CD4-positive, alpha-beta T cell treated with Interleukin-1 beta for 1 hour (primary cell): ENCODE measurements at places on chromosomes 7 and 10.

DNA sequence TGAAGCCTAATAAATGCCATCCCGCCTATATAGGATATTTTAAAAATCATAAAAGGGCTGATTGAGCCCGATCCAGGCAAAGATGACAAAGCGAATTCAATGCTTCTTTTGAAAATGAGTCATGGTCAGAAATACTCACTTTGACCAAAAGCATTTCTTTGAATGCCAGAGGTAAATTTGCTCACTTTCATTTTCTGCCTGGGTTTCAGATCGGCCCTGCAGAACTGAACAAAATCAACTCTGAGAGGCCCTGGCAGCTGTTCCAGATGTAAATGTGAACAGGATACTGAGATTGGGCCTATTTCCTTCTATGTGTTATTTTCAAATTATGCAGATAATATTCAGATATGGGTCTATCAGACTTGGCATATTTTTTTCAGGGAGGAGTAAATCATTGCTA is 114.8 kb upstream of the ARID5B start:
- no peak for DNase-seq

- no peak for DNase-seq
Observed at GRCh38 chr7:70621954-70622600, 509.9 kb upstream of the GALNT17 start.

- no peak for DNase-seq
Observed at GRCh38 chr10:759898-760477, 70.5 kb upstream of the DIP2C start.

- DNase-seq, result no peak
Observed at GRCh38 chr7:94301024-94301586, 93.6 kb upstream of the COL1A2 start.

DNA sequence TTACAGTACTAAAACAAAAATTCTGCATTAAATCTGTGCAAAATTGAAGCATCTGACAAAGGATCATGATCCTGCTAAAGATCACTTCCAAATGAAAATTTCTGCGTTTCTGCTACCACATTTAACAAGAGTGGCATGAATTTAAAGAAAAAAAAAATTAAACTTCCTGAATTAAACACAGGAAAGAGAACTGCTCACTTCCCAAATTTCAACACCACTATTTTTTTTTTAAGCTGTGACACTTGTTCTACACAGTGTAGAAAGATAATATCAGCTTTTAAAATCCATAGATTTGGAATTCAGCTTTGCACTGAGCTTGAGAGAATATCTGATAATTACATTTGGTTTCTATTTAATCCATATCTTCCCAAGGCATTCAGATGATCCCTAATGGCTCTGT is 73.6 kb downstream of the EPC1 start:
- DNase-seq, result no peak

- DNase-seq, result no peak
Observed at GRCh38 chr7:45185864-45186250, 28.3 kb downstream of the RAMP3 start.
